NCI-H1436 treated with DMSO at 0.1 percent for 48 hours (cell line): ENCODE measurements at places on chromosomes 3 and 15.

GRCh38 chr3:126184465-126185000 is 4.1 kb upstream of the ALDH1L1 start:
- no peak for DNase-seq

DNA sequence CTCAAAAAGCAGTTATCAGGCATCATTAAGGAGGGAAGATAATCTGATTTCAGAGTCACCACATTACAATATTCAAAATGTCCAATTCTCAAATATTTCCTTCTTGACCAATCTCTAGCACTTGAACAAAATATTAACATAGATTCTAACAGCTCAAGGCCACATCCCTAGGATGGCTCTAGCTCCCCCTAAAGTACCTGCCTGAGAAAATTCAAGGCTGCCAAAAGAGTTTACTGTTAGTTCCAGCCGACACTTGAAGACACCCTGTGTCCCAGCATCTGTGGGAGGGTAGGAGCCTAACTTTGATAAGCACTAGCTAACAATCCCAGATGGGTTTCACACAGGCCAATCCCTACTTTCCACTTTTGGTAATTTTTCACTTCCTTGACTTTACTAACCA is 10.4 kb downstream of the NSMCE3 start:
- DNase-seq = no peak

DNA sequence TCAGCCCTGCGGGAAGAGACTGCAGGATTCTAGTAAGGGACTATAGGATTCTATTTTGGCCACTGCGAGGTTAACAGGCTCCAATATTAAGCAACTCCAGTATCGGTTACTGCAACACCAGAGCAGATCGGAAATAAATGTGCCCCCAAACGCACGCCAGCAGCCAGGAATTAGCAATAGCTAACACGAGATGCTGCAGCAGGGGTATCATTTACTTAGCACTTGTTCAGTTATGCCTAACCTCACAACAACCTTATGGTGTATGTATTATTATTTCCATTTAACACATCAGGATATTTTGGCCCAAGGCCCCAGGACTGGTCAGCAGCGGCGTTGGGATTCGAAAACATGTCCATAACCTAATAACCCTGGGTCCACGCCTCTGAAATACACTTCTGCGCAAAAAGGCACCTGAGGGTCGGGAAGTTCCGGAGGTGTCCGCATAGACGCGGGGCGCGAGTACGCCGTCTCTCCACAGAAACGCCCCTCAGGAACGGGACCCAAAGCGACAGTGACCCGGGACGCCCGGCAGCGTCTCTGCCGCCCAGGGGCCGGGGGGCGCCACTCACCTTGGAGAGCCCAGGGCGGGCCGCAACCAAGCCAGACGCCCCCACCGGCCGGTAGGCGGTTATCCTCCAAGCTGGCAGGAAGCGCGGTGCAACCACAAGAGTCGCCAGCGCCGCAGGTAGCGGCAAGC is 681 bp downstream of the PIK3CB start:
- no peak for DNase-seq

DNA sequence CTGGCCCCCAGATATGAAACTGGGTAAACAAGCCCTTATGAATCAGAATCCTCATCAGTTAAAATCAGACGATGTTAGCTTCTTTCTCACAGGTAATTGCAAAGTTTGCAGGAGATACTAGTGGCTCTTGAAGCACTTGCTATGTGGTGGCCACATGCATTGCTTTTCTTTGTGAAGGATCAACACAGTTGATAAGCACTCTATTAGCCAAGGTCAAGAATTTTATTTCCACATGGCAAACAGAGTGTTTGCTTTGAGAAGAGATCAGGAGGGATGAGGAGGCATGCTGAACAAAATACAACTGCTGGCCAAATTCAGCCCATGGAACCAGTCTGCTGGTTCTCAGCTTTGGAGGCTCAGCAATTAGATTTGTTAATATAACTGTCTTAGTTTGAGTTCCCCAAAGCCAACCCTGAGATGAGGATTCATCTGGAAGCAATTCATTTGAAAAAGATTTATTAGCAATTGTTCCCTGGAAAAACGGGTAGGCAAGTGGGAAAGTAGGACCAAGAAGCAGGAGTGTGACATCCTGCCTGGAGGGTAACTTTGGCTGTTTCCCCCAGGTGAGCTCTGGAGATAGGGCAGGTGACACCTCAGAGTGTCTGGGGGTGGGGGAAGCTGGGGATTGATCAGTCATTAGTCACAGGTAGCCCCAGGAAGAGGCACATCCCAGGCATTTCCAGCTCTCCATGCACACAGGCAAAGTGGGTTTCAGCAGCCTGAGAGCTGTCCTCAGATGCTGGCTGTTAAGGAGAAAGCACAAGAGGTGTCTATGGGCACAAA is 180.3 kb downstream of the ABHD5 start:
- DNase-seq = no peak

GRCh38 chr15:25649390-25649789 is 210.6 kb upstream of the UBE3A start:
- DNase-seq = no peak

DNA sequence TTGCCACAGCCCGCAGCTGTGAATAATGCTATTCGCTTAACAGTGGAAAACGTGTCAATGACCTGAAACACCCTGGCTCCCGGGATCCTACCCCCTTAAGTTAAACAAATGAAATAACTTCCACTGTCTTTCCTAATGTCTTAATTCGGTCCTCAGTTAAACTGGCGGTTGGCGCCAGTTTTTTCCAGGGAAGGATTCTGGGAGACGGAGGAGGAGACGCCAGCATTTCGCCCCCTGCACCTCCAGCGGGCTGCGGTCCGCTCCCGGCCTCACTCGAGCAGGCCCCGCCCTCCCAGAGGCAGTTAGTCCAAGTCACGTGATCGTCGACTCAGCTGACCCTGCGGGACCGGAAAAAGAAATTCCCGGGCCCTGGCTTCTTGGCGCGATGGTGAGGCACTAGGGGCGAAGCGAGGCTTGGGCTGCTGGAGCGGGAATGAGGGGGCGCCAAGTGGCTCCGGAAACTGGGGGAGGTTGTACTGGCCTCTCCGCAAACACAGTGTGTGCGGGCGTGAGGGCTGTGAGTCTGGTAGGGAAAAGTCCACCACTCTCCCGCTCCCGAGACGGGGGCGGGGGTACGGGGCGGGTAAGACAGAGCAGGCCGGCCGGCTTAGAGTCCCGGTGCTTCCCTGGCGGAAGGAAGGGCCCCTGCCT is at the start of gene COMMD4:
COMMD4 (plus strand) TSS at position 359 of the 651 bp plus-strand sequence; CDS start at position 386, 27 bp downstream.
- DNase-seq = no peak

- no peak for DNase-seq
Observed at GRCh38 chr15:101306341-101307047, 11.4 kb upstream of the SNRPA1 start.

- DNase-seq = no peak
Observed at GRCh38 chr3:120239644-120240043, 45.4 kb downstream of the GPR156 start.

GRCh38 chr3:179697736-179698332 is 45.0 kb downstream of the USP13 start:
- no peak for DNase-seq

DNA sequence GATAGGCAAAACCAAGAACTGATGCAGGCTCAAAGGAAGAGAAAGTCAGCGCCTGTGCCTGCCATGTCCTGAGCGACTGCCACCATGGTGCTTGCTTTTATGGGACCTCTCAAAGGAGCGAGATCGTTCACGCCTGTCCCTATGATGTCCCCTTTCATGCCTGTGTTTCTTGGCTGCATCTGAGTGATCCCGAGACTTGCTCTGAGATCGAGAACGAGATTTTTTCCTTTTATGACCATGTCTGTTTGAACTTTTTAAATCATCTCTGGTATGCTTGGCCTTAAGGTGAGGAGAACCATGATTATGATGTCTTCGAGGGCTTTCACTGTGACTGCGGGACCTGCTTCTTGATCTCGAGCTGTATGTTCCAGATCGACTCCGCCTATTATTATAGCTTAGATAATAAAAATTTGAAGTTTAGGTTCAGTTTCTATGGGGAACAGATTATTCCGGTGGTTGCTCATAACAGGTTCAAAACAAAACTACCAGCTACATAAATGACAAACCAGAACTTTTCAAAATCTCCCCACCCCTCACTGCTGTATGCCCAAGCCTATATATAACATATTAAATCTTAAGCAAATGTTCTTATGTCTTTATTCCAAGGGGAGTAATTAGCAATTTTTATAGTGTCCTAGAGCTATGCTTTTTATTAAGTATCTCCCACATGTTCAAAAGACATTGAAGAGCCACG is 11.6 kb downstream of the CCNL1 start:
- DNase-seq = no peak

- DNase-seq = no peak
Observed at GRCh38 chr3:4633078-4634004, 140.2 kb downstream of the ITPR1 start.

GRCh38 chr15:84832448-84833040 is 15.4 kb downstream of the ALPK3 start:
- DNase-seq = no peak

- DNase-seq = no peak
Observed at GRCh38 chr3:129182390-129183185, 1.1 kb downstream of the CNBP start.

DNA sequence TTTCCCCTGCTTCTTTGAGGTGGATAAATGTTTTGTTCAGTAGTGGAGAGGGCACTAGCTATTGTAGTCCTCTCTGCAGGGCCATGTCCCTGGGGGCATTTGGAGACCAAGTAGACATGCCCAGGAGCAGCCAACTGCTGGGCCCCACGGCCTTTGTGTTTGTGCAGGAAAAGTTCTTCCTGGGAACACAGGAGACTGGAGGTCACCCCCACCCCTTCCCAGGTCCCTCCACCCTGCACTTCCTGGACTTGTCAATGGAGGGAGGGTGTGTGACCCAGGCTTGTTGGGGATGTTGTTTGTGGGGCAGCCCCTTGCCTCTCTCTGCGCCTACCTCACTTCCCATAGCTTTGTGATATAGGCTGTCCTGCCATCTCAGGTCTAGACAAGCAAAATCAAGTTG is 317.0 kb upstream of the LRRFIP2 start:
- DNase-seq = no peak

DNA sequence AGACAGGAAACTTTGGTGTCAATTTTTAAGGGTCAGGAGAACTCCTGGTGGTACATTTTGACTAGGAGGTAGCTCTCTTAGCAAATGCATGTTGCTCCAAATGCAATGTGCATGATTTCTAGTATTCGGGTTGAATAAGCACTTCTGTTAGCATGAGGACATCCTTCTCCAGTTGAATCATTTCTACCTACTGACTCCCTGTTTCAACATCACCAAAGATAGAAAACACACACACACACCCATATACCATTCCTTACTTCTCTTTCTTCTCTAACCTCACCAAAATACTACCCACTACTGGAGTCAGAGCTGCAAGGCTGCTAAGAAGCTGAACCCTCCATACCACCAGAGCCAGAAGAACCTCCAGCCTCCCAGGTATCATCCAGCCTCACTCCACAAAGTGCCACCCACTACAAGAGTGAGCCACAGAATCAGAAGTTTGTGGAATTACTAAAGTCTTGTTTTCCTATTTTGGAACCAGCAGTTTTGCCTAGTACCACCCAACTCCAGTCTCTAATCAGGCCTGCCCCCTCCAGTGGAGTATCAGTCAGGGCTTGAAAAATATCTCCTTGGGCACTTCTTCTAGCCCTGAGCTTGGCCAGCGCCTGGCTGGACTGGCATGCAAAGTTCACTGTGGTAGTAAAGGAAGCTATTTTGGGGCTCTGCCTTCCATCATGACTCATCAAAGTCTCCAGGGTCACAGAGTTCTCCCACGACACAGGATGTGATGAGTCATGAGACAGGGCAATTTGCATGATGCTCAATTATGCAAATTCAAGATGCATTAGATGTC is 110.3 kb downstream of the CYP19A1 start:
- DNase-seq = no peak

- no peak for DNase-seq
Observed at GRCh38 chr3:58336135-58336882, 3.6 kb downstream of the PXK start.

GRCh38 chr3:153232851-153233271 is 70.8 kb downstream of the RAP2B start:
- DNase-seq = no peak

DNA sequence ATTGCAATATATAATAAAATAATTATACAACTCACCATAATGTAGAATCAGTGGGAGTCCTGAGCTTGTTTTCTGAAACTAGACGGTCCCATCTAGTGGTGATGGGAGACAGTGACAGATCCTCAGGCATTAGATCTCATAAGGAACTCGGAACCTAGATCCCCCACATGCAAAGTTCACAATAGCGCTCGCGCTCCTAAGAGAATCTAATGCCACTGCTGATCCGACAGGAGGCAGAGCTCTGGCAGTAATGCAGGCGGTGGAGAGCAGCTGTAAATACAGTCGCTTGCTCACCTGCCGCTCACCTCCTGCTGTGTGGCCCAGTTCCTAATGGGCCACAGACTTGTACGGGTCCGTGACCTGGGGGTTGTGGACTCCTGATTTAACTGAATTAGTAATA is 87.8 kb downstream of the P3H2 start:
- DNase-seq = no peak

DNA sequence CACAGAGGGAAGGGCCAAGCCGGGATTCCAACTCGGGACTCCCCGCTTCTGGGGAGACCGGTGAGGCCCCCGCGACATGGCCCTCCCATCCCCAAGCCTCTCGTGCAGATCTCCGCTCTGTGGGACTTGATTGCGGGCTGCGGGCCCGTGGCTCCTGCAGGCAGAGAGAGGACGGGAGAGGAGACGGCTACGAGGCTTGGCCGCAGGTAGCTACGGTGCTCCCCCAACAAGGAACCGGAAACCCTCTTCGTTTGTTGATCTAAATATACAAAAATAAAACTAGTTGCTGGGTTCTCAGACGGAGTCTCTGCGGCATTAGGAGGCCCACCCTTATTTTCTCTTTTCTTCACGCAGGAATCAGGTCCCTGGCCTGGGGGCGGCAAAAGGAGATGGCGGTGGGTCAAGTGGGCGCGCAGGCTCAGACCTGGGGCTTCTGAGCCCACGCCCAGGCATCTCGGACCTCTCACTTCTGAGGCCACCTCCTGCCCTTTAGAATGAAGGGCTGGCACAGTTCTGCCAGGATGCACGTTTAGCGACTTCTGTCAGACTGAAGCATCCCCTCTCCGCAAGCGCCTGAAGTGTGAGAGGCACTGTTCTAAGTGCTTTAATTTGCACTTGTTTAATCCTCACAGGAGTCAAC is 10.9 kb downstream of the GNB5 start:
- DNase-seq = no peak
